Stimulated activated CD4-positive, alpha-beta T cell treated with anti-CD3 and anti-CD28 coated beads, Interleukin-1b, Interleukin-23, amount 100 ng/mL, for 4 hours (primary cell): ENCODE measurements at places on chromosomes 4 and X.

DNA sequence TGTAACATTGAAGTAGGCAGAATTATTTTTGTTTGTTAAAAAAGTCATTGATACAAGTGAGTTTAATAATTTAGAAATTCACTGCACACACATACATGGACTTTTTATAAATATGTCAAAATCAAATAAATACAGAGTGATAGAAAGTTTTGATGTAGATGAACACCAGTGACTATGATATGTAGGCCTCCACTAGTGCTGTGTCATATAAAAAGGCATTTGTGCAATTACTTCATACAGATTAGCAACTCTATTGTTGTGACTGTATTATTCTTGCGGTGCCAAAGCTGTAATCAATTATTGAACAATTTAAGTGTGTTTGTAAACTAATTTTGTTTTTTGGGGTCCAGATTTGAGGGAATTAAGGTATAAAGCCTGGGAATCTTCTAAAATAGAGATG is 366.2 kb upstream of the PITX2 start:
- DNase-seq, result no peak

DNA sequence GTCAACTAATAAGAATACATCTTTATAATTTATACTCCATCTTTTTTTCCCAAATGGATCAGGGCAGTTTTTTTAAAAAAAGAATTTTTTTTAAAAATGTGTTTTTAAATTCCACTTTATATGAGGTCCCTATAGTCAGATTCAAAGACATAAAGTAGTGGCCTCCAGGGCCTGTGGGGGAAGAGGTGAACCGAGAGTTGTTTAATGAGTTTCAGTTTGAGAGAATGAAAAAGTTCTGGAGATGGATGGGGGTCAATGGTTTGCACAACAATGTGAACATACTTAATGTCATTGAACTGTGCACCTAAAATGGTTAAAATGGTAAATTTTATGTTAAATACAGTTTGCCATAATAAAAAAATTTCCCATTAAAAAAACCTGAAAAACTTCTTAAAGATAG is 53.8 kb downstream of the ZNF827 start:
- no peak for DNase-seq

- no peak for DNase-seq
Observed at GRCh38 chrX:110015915-110016314, 13.0 kb downstream of the TMEM164 start.

DNA sequence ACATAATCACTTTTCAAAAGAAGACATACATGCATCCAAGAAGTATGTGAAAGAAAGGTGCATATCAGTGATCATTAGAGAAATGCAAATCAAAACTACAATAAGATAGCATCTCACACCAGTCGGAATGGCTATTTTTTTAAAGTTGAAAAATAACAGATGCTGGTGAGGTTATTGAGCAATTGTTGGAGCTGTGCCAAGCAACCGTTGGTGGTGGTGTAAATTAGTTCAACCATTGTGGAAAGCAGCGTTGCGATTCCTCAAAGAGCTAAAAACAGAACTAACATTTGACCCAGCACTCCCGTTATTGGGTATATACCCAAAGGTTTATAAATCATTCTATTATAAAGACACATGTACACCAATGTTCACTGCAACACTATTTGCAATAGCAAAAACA is 14.2 kb downstream of the COX7B2 start:
- no peak for DNase-seq

- no peak for DNase-seq
Observed at GRCh38 chrX:138519296-138519695, 192.2 kb downstream of the FGF13 start.

GRCh38 chrX:13376857-13377549 is 57.1 kb upstream of the ATXN3L start:
- DNase-seq, result no peak

GRCh38 chrX:12440246-12440645 is 302.0 kb downstream of the FRMPD4 start:
- DNase-seq, result no peak

DNA sequence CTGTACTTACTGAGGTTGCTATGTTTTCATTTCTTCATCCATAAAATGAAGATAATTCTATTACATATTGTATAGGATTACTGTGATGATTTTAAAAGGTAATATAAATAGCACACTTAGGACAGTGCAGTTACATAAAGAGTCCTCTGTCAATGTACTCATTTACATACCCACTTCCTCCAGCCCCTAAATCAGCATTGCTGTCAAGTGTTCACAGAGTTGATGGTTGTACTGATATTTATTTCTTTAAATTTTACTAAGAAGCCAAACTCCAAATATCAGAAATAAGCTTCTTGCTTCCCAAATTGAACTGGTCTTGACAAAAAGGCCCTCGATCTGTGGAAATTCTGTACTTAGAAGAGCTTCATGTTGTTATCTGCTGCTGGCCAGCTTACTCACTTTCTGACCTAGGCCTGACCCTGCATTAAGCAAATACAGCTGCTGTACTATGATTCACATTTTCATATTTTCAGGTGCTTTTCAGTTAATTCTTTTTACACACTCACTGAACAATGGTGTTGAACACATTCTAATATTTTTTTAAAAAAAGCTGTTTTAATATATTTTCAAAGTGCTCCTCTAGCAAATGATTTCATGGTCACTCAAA is 259.6 kb downstream of the UNC5C start:
- no peak for DNase-seq

GRCh38 chr4:53520116-53520515 is 71.2 kb downstream of the LNX1 start:
- DNase-seq, result no peak

DNA sequence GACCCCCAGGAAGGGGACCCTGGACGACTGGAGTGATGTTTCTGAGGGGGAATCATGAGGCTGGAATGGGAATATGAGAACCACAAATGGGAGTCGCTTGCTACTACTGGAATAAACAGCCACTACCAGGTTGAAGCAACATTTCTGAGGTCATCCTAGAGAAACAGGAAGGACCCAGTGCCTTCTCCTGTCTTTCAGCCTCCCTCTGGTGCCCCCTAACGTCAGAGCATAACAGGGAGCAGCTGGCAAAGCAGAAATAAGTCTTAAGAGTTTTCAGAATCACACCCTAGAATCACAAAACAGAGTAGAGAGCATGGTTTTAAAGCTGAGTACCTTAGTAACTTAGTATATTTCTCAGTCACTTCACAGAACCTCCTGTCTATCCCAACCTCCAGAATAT is 347.8 kb upstream of the PITX2 start:
- no peak for DNase-seq

DNA sequence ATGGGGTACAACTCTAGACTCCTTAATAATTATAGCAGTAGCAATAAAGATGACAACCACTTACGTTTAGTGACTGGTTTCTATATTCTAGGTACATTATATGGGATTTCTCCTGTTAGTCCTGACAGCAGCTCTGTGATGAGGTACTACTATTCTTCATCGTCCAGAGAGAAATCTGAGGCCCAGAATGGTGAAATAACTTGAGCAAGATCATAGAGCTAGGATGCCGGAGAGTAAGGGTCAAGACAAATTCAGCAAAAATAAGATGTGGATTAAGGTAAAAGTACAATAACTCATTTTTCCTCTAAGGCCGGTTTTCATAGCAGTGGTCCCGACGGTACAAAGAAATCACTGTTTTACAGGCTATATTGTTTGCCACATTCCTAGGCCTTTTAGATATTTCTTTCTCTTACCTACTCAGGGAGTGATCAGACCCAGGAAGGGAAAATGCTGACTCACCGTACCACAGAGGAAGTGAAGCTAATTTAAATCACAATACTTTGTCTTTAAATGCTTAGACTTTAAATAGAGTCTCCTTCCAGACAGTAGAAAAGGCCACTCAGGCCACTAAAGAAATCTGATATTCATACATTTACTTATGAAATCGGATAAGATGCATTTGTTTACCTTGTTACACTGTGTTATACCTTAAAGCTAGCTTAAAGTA is 2023.0 kb upstream of the AGA start:
- DNase-seq, result no peak

- no peak for DNase-seq
Observed at GRCh38 chr4:75343333-75343732, 170.9 kb downstream of the RCHY1 start.

GRCh38 chrX:137052643-137053235 is 18.9 kb upstream of the GPR101 start:
- peak; percentile 30 for DNase-seq

DNA sequence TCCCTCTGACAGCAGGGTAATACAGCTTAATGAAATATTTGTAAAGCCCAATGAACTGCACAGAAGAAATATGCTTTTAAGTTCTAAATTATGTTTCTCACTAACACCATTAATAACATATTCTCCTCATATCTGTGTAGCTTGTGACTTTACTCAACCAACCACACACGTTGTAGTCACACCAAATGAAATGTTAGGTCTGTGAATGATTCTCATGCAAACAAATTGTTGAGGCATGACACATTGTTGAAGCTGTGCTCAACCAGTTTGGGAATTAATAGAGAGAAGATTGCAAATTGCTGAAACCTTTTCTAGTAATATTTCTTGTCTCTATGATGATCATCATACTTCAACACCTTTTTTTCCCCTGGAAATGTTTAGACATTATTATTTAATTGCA is 645.9 kb downstream of the PCDH7 start:
- no peak for DNase-seq

DNA sequence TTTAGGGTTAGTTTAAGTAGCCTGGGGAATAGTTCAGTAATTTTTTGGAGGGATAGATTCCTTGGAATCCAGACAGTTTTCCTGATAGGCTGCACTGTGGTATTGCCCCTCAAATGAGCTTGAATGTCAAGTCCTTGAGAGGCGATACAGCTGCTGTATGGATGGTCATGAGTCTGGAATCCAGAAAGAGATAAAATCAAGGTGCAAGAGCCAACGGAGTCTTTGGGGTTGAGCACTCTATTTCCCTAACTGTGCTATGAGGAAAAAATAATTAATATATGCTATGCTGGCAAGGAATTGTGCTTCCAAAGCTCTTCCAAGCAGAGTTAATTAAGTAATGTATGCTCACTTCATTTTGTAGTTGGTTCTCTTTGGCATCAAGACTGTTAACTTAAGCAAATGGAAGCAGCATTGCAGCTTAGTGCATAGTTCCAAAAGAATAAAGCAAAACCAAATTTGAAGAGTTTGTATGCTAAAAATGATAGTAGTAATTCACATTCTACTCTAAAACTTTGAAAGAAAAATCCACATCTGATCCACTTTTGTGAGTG is 48.8 kb downstream of the LIMCH1 start:
- DNase-seq, result no peak

GRCh38 chr4:38194047-38194602 is 233.9 kb downstream of the PTTG2 start:
- no peak for DNase-seq

DNA sequence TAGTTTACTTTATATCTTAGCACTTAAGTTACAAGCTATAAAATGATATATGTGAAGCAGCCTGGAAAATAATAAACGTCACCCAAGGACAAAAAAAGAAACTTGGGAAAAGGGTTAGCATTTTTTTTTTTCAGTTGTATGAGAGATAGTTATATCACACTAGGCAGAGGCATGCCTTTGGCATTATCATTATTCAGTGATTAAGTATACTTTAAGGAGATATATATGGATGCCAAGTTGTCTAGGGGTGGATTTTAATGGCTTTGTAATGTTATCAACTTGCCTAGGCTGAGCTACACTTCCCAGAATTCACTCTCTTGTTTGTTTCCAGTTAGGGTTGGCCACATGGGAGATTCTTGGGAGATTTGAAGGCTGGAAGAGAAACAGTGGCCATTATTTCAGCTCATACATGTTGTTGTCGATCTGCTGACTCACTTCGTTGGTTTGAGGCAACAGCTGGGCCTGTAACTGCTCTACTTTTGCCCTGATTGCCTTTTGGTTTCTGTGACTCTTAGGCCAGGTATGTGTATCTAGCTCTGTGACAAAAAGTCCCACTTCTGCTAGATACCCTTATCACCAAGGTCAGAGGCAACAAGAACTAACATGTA is 11.5 kb upstream of the SRPX start:
- DNase-seq, result no peak

GRCh38 chr4:15003401-15003890 is 1.2 kb downstream of the CPEB2 start:
- peak; percentile 60 for DNase-seq

DNA sequence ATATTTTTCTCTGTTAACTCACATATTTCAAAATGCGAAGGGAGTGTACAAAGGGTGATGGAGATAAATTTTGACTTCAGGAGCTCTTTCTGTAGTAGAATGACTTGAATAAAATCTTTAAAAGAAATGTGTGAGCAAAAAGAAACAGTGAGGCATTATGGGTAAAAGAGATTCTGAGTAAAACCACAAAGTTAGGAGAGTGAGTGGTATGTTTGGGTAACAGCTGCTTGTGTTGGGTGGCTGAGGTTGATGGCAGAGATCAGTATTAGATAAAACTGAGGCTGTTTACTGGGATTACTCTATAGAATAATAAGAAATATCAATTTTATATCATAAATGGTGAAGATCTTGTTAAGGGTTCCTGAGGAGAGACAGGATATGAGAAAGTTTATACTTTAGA is 434.2 kb upstream of the AMOT start:
- DNase-seq, result no peak

GRCh38 chrX:6849716-6850414 is 297.6 kb upstream of the STS start:
- DNase-seq, result no peak

DNA sequence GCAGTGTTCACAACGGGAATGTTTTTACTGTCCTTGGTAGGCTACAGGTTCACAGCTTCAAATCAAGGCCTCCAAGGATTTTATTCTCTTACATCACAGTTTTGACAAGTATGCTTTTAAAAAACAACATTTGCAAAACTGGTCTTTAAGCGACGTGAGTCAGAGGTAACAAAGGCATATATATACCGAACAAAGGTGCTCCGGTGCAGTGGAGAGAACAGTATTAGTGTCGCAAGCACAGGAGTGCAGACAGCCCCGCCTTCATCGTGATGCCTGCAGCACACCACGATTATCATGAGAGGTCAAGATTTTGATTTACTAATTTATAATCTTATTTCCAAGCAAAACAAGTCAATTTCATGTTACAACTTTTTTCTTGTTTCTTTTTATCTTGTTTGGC is 90.8 kb downstream of the GATB start:
- no peak for DNase-seq

DNA sequence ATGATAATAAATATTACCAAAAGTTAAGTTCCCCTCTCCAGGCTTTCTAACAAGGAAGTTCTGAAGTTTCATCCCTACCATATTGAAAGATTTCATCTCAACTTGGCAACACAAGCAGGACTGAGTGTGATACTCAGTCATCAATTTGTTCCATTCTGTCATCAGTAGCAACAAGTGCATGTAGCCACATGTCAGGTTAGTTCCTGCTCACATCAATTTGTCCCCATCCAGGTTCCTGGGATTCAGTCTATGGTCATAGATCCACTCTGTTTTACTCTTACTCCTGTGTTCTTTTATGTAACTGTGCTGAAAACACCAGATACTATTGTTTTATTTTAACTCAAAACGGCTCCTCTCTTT is 22.2 kb downstream of the SMPX start:
- DNase-seq, result no peak
